ENCODE measurements at places on chromosomes 3 and 15.

DNA sequence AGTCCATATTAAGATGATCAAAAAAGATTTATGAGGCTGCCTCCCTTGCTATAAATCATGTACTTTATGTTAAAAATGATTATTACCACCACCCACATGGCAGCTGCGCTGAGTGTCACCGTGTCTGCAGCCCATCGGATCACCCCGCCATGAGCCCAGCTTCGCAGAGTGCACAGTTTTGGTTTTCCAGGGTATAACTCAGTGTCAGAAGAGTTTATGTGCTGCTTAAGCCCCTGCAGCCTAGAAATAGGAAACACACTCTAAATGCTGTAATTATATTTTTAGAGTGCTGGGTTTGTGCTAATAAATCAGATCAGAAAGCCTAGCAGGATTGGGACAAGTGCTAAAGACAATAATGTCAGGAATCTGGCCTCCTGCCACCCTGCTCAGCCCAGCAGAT lies 54.7 kb upstream of the ONECUT1 start:
- DNase-seq, result no peak

DNA sequence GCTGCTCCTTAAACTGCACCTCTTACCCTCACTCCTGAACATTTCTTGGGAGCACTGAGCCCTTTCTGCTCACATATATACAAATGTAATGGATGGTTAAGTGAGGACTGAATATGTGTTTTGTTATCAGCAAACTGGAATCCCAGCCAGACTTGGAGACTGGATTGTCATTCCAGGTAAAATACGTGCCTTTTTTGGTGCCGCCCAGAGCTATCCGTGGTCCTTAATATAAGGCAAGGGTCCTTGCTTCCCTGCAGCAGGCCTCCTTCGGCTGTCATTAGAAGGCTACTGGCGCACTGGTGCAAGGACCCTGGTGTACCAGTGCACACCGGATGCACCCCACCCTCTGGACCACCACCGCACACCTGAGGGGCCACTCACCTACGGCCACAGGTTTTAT lies 1.1 kb upstream of the GABRB3 start:
- DNase-seq, result no peak

GRCh38 chr3:100789579-100789978 lies 80.3 kb downstream of the TFG start:
- no peak for DNase-seq

- no peak for DNase-seq
Measured at GRCh38 chr3:41328926-41329325, 129.6 kb downstream of the CTNNB1 start.

DNA sequence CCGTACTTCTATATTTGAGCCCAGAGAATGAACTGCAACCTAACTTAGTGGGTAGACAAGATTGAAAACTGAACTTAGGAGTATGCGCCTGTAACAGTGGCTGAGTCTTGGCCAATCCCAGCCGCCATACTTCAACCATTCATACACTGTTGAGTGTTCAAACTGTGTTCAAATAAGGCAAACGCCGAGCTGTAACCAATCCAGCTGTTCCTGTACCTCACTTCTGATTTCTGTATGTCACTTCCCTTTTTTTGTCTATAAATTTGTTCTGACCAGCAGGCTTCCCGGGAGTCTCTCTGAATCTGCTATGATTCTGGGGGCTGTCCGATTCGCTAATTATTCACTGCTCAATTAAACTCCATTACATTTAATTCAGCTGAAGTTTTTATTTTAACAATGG lies 58.6 kb upstream of the TPM1 start:
- DNase-seq, result no peak

DNA sequence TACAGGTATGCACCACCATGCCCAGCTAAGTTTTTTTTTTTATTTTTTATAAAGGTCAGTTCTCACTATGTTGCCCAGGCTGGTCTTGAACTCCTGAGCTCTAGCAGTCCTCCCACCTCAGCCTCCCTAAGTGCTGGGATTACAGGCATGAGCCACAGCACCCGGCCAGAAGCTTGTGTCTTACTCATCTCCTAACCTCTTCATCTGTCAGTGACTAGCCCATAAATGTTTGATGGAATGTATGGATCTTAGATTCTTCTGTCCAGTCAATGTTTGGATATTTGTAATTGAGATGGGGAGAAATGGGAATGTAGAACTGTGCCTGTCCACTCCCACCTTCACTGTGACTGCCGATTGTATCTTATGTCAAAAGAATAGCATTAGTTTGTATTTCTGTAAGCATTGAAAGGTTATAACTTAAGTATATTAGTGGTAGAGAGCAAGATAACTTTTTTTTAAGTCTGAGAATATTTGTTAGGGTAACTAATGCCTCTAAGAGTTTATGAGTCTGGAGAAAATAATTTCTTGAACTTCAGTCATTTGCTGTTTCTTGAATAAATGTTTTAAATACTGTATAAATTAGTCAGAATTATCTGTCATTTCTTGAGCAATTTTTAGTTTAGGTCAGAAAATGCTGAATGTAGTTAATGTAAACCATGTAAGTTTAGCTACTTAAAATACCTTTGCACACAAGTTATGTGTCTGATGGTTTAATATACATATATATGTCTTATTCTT lies 215.3 kb upstream of the CGNL1 start:
- DNase-seq, result no peak

DNA sequence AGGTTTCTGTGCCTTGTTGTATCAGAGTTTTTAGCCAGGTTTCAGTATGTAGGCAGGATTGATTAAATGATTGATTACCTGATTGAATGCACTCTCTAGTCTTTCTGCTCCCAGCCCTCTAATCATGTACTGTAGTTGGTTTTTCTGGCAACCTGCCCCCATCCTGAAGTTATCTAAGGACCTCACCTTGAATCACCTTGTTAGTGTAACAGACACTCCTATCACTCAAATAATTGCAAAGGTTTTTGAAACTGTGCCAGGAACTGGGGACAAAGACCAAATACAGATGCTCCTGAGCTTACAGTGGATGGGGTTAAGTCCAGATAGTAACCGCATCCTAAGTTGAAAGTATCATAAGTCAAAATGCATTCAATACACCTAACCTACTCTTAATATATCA lies 141.5 kb upstream of the EIF1B start:
- no peak for DNase-seq

DNA sequence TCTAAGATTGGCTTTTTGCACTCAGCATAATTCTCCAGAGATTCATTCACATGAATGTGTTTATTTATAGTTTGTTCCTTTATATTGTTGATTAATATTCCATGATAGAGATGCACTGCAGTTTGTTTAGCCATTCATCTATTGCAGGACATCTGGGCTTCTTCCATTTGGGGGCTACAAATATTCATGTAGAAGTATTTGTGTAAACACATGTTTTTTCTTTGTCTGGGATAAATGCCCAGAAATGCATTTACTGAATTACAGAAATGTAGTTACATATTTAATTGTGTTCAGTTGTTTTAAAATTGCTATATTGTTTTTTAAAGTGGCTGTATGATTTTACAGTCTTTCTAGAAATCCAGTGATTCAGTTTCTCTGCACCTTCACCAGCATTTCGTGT lies 635.0 kb downstream of the ZIC1 start:
- no peak for DNase-seq

DNA sequence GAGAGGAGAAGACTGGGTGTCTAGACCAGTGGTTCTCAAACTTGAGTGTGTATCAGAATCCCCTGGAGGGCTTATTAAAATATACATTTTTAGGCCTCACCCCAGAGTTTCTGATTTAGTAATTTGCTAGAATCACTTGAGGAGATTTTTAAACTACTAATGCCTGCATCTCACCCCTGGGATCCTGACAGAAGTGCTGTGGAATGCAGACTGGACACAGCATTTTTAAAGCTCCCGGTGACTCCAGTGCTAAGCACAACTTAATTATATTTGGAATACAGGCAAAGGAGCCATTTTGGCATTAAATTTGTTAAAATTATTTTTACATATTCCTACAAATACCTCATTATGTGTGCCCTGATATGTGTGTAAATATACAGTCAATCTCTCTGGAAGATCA lies 26.7 kb upstream of the COL6A6 start:
- DNase-seq, result no peak

DNA sequence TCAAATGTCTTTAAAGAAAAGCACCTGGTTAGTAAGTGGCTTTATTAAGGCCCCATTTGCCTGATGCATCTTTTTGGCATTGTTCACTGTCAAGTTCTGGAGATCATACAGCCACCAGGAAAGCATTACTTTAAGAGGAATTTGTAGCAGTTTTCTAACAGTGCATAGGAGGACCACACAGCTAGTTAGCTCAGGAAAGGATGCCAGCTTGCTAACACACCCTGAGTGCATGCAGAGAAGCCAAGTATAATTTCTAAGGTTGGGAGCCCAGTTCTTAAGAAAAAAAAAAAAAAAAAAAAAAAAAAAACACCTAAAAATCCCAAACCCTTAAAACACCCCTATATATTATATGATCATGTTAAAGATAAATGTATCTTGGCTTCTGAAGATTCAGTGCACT lies 102.0 kb upstream of the FEZF2 start:
- DNase-seq, result no peak

Data from GM12891 (cell line).